ENCODE measurements at places on chromosomes 3 and 15.

- no peak for DNase-seq
Observed at GRCh38 chr3:174268586-174268985, 590.5 kb upstream of the NAALADL2 start.

GRCh38 chr3:100898681-100899080 lies 94.5 kb downstream of the ABI3BP start:
- DNase-seq, result no peak

DNA sequence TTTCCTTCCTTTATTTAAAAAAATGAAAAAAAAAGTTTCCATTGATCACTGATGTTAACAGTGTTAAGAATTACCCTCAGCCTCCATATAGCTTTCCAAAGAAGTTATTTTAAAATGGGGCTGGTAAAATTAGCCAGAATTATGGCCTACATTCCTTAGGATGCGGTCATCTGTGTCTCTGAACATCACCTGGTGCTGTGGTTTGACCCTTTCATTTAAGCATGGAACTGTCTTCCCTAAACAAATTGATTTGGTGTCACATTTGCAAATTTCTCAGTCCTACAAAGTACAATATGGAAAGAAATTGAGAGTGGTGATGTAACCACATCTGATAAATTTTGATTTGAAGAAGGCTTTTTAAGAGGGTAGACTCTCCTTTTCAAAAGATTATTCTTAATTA lies 40.3 kb upstream of the ZPLD1 start:
- no peak for DNase-seq

DNA sequence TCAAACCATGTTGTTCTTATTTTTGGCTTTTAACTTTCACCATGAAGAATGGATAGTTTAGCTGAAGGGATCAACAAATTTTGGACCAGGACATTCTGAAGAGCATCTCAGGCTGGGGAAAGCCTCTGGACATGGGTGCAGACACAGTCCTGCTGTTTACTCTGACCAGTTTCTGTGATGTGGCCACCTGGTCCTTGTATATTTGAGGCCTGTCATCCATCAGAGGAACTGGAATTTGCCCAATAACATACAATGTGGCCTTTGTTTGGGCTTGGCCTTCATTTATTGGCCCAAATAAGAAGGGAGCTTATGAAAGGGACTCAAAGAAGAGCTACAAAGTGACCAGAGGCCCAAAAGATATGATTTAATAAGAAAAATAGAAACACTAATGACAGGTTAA lies 127.9 kb downstream of the MYRIP start:
- no peak for DNase-seq

GRCh38 chr3:68363796-68364195 lies 568.6 kb downstream of the TAFA4 start:
- DNase-seq, result no peak

GRCh38 chr3:124202754-124203153 lies 210.8 kb upstream of the ROPN1 start:
- peak; percentile 64 for DNase-seq

- peak; percentile 45 for DNase-seq
Observed at GRCh38 chr15:41241221-41241964, 10.3 kb downstream of the CHP1 start.

DNA sequence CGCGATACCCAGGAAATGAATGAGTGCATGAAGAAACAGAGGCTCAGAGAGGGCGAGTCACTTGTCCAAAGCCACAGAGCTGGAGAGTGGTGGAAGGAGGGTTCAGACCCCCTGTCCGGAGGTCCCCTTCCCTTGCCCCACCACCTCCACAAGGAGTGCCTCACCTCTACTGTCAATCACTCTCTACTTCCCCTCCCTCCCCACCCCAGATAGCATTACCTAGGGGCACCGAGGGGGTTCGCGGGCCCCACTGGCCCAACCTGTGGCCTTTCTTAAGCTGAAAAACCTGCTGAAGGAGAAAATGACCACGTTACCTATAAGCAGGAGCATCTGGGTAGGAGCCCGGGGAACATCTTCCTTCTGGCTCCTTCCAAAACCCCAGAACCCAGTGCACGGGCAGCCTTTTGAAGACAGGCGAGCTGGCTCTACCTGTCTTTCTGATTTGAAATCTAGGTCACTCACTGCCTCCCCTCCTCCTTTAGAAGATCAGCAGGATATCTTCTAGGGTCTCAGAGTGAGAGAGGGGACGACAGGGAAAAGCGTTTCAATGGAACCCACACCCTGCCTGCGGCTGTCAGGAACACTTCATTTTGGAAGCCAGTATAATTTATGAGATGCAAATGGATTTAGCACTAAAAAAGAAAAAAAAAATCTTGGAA lies 89.9 kb upstream of the MEF2A start:
- DNase-seq, result no peak

- DNase-seq, result no peak
Observed at GRCh38 chr15:86759800-86760523, 680.3 kb downstream of the AGBL1 start.

DNA sequence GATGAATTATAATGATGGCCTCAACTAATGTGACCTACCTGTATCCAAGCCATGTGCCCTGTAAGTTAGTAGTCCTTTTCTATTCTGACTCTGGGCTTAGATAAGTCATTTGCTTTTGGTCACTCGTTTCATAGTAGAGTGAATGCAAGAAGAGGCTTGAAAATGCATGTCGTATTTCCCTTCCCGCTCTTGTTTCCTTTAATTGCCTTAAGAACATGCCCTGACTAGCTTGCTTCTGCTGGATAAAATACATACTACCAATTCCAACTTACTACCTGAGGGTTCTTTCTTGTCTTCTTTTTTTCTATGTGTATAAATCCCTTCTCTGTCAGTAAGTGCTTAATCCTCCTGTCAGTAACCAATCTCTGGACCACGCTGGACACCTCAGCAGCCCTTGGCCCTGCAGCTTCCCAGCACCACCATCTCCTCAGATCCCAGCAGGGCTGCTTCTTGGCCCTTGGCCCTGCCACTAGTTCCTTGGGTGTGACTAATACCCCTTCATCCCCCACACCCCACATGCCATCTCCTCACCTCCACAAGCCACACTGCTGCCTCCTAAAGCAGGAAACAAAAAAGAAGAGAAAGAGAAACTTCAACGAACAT lies 771.7 kb downstream of the IGSF11 start:
- no peak for DNase-seq

GRCh38 chr3:132660052-132660810 lies at the start of gene UBA5:
Gene UBA5 (plus strand): TSS chr3:132660329. CDS start chr3:132660538, 209 bp downstream.
- DNase-seq, result peak; percentile 88

- no peak for DNase-seq
Observed at GRCh38 chr15:93141371-93141794, 52.4 kb upstream of the RGMA start.

DNA sequence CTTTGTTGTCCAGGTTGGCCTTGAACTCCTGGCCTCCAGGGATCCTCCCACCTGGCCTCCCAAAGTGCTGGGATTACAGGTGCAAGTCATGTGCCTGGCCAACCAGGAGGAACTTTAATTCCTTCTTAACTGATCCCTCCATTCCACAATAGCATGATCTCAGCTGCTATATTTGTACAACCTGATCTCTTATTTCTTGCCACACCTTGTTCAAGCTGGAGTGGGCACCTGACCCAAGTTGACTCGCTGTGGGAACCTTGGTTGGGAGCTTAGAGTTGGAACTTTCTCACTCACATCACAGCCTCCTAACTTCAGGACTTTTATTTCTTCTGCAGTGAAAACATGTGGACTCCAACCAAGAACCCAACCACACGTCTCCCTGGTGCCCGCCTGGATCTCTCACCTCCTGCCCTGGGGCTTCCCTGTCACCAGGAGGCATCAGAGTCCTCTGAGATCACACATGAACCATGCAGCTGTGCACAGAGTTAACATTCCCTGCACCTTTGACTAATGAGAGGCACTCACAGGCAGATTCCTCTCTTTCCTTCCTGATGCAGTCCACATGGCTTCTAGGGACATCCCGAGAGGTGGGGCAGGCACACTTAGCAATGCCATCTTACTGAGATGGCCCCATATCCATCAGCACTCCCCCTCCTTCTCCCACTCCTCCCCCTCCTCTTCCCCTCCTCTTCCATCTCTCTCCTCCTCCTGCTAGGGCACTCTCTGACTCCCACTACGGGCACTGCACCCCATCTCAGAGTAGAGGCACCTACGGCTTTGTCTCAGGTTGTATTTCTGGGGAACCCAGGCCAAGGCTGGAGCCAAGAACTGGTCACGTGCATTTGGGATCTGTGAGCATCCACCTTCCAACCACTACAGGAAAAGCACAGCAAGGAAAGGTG lies 9.7 kb upstream of the CYFIP1 start:
- no peak for DNase-seq

DNA sequence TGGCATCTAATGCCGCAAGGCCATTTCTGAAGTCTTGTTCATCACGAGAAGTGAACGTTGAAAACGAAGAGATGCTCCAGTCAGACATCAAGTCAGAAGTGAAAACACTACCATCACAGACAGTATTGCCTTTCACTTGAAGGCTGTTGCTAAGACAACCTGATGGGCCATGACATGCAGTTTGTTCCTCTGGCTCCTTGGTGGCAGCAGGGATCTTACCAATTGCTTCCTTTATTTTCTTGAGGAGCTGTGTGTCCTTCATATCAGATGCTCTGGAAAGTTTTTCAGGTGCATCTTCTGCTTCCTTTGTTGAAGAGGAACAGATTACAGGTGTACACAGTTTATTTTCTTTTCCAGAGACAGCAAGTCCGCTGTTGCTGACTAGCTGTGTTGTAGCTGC lies 30.7 kb upstream of the MYLK start:
- DNase-seq, result no peak

- DNase-seq, result peak; percentile 62
Observed at GRCh38 chr15:95296643-95297042, 1033.9 kb upstream of the NR2F2 start.

- DNase-seq, result no peak
Observed at GRCh38 chr3:85304360-85304964, 345.7 kb downstream of the CADM2 start.

DNA sequence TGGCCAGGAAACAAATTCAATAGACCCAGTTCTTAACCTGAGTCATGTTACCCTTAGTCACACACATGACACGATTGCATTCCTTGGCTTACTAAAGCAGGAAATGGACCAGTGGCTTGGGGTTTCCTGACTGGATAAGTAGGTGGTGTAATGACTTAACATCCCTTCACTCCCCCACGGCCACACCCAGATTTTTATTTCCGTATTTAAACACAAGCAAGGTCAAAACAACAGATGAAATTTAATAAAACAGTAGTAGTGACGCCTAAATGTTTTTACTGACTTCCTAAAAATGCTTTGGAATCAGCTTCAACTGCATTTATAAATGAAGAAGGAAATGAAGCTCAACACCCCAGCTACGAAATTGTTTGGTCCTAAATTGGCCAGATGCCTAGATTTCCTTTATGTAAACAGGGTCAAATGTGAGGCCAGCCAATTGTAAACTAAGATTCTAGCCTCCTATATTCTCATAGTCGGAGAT lies 324.3 kb downstream of the CHST2 start:
- DNase-seq, result peak; percentile 70

GRCh38 chr3:38988955-38989354 lies 62.8 kb downstream of the SCN11A start:
- no peak for DNase-seq

GRCh38 chr15:90694987-90695386 lies 22.2 kb upstream of the BLM start:
- DNase-seq, result no peak

GRCh38 chr3:138031536-138031935 lies 21.6 kb downstream of the CLDN18 start:
- DNase-seq, result no peak

- no peak for DNase-seq
Observed at GRCh38 chr3:128573707-128574162, 76.9 kb downstream of the RPN1 start.

Measured in muscle of leg (tissue), 16 donors.